ENCODE measurements at places on chromosomes 4 and X. TPM values are rescaled to one million over a fixed set of nuclear protein-coding genes. Genes with fewer than 3 reads are reported as not detected.

RNF150 gene
- total RNA-seq = 4.6 TPM

- peaks cover 48% of the 10 kb centered on the region for H3K4me1 ChIP-seq
- H3K27me3 ChIP-seq = no peaks in the 10 kb centered on the region
- peak; percentile 82 for DNase-seq
- H3K36me3 ChIP-seq = no peaks in the 10 kb centered on the region
- peak within 1 kb of the TSS; percentile 52 for H3K4me3 ChIP-seq
- peak within 1 kb of the TSS; percentile 89 for H3K27ac ChIP-seq
Observed at GRCh38 chr4:76305971-76306881, at the start of gene STBD1. Gene STBD1, plus strand, starts transcription at chr4:76306733. Its CDS starts 37 bp downstream, at chr4:76306770.

PDCL2 gene
- not detected for total RNA-seq

- DNase-seq = no peak
- no peak overlapping the region for H3K4me3 ChIP-seq
Observed at GRCh38 chr4:26839016-26839415, 21.6 kb upstream of the STIM2 start.

ASB12 gene
- total RNA-seq = not detected

DNA sequence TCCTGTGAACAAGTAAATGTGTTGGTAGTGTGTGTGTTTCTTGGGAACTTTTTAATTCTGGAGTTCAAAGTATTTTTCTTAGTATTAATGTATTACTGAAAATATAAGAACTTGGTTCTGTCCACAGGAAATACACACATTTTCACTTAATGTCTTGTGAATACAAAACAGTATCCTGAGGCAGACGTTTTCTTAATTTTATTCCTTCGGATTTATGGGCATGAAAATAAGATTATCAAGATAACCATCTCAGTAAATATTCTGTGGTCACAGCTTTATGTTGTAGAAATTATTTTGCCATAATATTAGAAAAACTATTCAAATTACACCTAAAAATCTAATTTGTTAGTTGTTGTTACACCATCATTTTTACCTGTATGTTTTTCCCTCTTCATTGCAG is 29.8 kb downstream of the NFKB1 start:
- DNase-seq = no peak
- no peak overlapping the region for H3K27ac ChIP-seq
- H3K27me3 ChIP-seq = no peaks in the 10 kb centered on the region

GRCh38 chr4:3708103-3708510 is 58.1 kb upstream of the ADRA2C start:
- H3K27me3 ChIP-seq = no peaks in the 10 kb centered on the region
- H3K4me1 ChIP-seq = peaks cover 12% of the 10 kb centered on the region
- H3K27ac ChIP-seq = no peak overlapping the region
- H3K4me3 ChIP-seq = no peak overlapping the region

DNA sequence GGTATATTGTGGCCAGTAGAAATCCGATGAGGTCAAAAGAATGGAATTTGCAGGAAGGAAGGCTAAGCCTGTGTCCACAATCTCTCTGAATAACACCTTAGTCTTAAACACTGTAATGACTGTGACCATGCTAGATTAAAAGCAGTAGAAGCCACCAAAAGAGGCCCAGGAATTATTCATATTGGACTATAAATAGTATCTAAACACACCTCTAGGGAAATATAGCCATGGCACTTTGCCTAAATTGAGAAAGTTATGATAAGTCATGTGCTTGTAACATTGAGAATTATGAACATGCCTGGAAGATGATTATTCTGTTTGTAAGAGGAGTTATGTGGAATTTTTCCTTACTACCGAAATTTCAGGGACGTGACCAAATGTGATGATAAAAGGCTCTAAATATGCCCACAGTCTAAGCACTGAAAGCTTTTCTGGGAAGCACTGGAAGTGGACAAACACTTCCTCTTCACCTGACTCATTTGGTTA is 298.5 kb downstream of the KCTD8 start:
- no peaks in the 10 kb centered on the region for H3K36me3 ChIP-seq
- H3K27ac ChIP-seq = no peak overlapping the region
- H3K4me1 ChIP-seq = no peaks in the 10 kb centered on the region
- no peak for DNase-seq
- H3K27me3 ChIP-seq = no peaks in the 10 kb centered on the region

- peaks cover 73% of the 10 kb centered on the region for H3K4me1 ChIP-seq
- H3K27ac ChIP-seq = no peak overlapping the region
- no peaks in the 10 kb centered on the region for H3K36me3 ChIP-seq
- H3K4me3 ChIP-seq = no peak overlapping the region
- no peak for DNase-seq
- H3K27me3 ChIP-seq = no peaks in the 10 kb centered on the region
Observed at GRCh38 chr4:156954587-156954986, 17.0 kb downstream of the PDGFC start.

GRCh38 chr4:56240554-56241174 is 146.6 kb downstream of the AASDH start:
- DNase-seq = no peak
- no peak overlapping the region for H3K27ac ChIP-seq
- H3K4me3 ChIP-seq = no peak overlapping the region
- peaks cover 11% of the 10 kb centered on the region for H3K4me1 ChIP-seq
- no peaks in the 10 kb centered on the region for H3K36me3 ChIP-seq

VGLL1 gene
- not detected for total RNA-seq

AKAP14 gene
- not detected for total RNA-seq

GLRA3 gene
- not detected for total RNA-seq

DNA sequence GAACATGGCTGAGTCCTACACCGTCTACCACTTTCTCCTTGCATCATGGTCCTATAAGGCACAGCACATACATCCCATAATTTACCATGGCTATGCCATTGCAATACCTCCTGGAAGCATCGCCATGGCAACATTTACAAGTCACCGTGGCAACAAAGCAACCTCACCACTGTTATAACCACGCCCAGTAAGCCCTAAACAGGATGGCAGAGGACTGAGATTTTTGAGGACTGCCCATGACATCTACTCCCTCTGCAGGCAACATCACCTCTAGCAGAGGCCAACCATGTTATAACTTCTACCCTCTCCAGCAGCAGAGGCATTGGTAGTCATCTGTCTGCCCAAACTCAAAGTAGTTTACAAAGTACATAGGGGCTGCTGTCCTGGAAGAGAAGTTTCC is 29.7 kb downstream of the BCOR start:
- no peaks in the 10 kb centered on the region for H3K27me3 ChIP-seq
- no peak overlapping the region for H3K27ac ChIP-seq
- no peaks in the 10 kb centered on the region for H3K4me1 ChIP-seq
- no peak for DNase-seq
- H3K36me3 ChIP-seq = no peaks in the 10 kb centered on the region

TCEANC gene
- total RNA-seq = 5.3 TPM

GRCh38 chr4:47640911-47641310 is 155.8 kb downstream of the ATP10D start:
- no peaks in the 10 kb centered on the region for H3K4me1 ChIP-seq
- DNase-seq = no peak

SERTM2 gene
- not detected for total RNA-seq

BCOR gene
- total RNA-seq = 13.2 TPM

LNX1 gene
- total RNA-seq = 17.1 TPM

- no peak overlapping the region for H3K27ac ChIP-seq
- H3K4me3 ChIP-seq = no peak overlapping the region
- H3K27me3 ChIP-seq = no peaks in the 10 kb centered on the region
Observed at GRCh38 chr4:158778712-158779111, 9.9 kb downstream of the FNIP2 start.

STOX2 gene
- total RNA-seq = 15.0 TPM

DNA sequence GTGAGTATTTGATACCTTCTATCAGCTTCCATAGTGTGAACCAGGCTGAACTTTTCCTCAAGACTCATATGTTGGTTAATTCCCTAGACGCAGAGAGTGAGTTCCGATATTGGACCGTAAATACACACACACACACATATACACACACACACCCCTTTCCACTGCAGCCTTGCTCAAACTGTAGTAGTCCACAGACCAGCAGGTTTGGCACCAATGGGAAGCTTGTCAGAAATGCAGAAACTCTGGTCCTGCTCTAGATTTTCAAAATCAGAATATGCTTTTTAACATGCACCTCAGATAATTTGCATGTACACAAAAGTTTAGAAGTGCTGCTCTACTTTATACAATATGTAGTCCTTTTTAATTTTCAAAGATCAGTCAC is 27.6 kb upstream of the ZNF280C start:
- no peak overlapping the region for H3K27ac ChIP-seq
- H3K36me3 ChIP-seq = no peaks in the 10 kb centered on the region
- H3K4me1 ChIP-seq = no peaks in the 10 kb centered on the region
- H3K27me3 ChIP-seq = no peaks in the 10 kb centered on the region
- no peak overlapping the region for H3K4me3 ChIP-seq
- no peak for DNase-seq

DNA sequence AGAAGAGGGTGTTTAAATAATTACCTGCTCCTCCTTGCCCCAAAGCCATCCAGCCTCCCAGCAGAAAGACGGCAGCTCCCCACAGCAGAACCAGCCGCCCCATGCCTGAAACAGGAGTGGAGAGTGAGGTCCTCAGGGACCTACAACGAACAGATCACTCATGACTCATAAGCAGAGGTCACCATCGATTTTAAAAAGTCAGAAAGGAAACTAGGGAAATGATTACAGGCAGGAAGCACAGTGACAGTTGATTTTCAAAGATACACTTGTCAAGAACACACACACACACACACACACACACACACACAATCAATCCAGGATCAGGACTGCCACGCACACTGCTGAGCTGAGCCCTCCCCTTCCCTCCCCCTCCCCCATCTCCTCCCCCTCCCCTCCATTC is at the start of gene CRLF2:
CRLF2 (minus strand) TSS at position 118 of the 400 bp plus-strand sequence; CDS start at position 103, 15 bp downstream.
- no peak within 1 kb of the TSS for H3K4me3 ChIP-seq
- H3K4me1 ChIP-seq = no peaks in the 10 kb centered on the region
- H3K36me3 ChIP-seq = no peaks in the 10 kb centered on the region
- no peak for DNase-seq

- no peak overlapping the region for H3K27ac ChIP-seq
- no peaks in the 10 kb centered on the region for H3K4me1 ChIP-seq
- H3K36me3 ChIP-seq = peaks cover 7% of the 10 kb centered on the region
Observed at GRCh38 chr4:39205000-39205399, 22.7 kb downstream of the WDR19 start.

IL13RA1 gene
- 15.2 TPM for total RNA-seq

DNA sequence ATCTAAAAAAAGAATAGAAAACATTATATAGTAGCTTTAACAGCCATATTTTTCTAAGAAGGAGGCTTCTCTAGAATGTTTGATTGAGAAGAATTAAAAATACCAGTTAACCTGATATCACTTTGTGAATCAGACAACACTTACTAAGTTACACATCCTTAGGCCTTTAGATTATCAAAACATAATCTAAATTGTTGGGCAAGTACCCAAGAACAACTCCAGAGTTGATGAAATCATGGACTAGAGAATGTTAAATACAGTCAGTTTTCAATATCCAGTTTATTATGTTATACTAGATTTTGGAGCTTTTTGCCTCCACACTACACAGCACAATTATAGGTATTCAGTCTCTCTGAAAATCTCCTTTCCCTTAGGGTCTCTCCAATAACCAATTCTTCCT is 39.6 kb downstream of the ARL13A start:
- DNase-seq = no peak
- H3K4me1 ChIP-seq = no peaks in the 10 kb centered on the region
- H3K4me3 ChIP-seq = no peak overlapping the region
- no peak overlapping the region for H3K27ac ChIP-seq
- no peaks in the 10 kb centered on the region for H3K36me3 ChIP-seq

GRCh38 chr4:113781439-113782040 is 20.0 kb upstream of the CAMK2D start:
- H3K27me3 ChIP-seq = no peaks in the 10 kb centered on the region
- no peak for DNase-seq
- no peak overlapping the region for H3K27ac ChIP-seq
- H3K4me3 ChIP-seq = no peak overlapping the region
- no peaks in the 10 kb centered on the region for H3K36me3 ChIP-seq
- H3K4me1 ChIP-seq = no peaks in the 10 kb centered on the region

DNA sequence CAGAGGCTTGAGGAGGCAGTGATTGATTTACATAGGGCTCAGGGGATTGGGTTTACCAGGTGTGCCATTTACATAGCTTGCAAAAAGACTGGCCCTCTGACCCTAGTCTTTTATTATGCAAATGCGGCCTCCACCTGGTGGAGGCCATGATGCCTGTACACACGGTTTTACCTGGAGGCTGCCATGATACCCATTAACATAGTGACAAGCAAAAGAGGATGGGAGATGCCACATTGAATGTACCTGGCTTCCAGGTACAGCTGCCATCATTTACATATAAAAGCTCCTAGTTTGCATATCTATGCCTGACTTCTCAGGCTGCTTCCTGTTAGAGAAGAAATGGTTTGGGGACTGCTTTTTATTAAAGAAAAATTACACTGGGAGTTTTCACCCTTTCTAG is 72.0 kb downstream of the NEXMIF start:
- H3K36me3 ChIP-seq = no peaks in the 10 kb centered on the region
- H3K4me3 ChIP-seq = no peak overlapping the region
- H3K27ac ChIP-seq = no peak overlapping the region
- H3K27me3 ChIP-seq = no peaks in the 10 kb centered on the region
- DNase-seq = no peak

DNA sequence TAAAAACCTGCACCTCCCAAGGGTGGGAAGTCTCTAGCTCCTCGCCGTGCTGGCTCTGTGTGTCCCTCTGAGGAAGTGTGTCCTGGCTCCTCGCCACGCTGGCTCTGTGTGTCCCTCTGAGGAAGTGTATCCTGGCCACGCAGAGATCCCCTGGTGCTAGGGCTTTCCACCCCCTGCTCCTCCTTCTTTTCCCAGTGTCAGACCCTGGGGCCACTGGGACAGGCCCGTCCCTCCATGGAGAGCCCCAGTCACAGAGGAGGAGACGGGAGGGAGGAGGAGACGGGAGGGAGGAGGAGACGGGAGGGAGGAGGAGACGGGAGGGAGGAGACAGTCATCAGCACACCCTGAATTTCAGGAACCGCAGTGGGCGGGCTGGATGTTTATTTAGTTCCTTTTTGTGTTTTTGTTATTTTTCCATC is 53.8 kb upstream of the HGFAC start:
- no peaks in the 10 kb centered on the region for H3K27me3 ChIP-seq
- no peak overlapping the region for H3K4me3 ChIP-seq
- peaks cover 23% of the 10 kb centered on the region for H3K4me1 ChIP-seq
- peak; percentile 62 for DNase-seq

DNA sequence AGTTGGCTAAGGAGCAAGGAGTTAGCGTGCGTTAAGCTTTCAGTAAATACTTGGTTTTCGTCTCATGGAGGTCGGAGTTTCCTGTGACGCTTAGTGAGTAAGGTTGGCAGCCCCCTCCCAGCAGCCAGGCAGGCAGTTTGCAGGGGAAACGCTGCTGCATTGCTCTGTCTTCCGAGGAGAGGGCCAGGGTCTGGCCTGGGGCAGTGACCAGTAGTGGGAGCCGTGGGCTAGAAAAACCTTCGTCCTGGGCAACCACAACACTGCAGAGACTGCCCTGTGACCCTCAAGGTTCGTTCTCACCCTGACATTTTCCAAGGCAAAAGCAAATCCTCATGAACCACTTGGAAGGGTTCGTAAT is 432 bp downstream of the TMEM175 start:
- peak overlapping the region; percentile 96 for H3K27ac ChIP-seq
- peaks cover 39% of the 10 kb centered on the region for H3K4me1 ChIP-seq
- H3K4me3 ChIP-seq = peak overlapping the region; percentile 55
- no peaks in the 10 kb centered on the region for H3K27me3 ChIP-seq
- H3K36me3 ChIP-seq = no peaks in the 10 kb centered on the region
- DNase-seq = peak; percentile 33

All from body of pancreas (tissue), 4 donors.